ENCODE measurements at places on chromosomes 7 and 10. TPM values are rescaled to one million over a fixed set of nuclear protein-coding genes. Genes with fewer than 3 reads are reported as not detected.

Gene COL1A2
- 401 TPM for total RNA-seq

Gene OR6V1
- not detected for total RNA-seq

Gene UNCX
- total RNA-seq, result not detected

Gene RRP12
- 38.6 TPM for total RNA-seq

DNA sequence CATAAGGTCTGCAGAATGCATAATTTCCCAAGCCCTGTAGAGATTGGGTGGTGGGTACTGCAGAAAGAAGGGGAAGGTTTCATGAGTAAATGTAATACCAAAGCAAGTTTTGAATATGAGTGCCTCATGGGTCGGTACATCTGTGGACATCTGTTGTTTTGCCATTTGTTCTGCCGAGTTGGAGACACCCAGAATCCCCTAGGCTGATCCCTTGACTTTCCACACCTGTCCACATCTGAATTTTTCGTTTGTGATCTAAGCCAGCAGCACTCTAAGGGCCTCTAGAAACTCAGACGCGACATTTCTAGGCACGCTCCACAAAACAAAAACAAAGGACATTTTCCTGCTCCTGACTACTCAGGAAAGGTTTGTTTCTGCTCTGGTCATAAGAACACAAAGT lies 11.7 kb upstream of the SLF2 start:
- no peak for DNase-seq

- no peak for DNase-seq
Measured at GRCh38 chr10:50490241-50490640, 133.5 kb downstream of the SGMS1 start.

- DNase-seq, result no peak
Measured at GRCh38 chr10:108360187-108360586, 1195.7 kb upstream of the SORCS1 start.

DNA sequence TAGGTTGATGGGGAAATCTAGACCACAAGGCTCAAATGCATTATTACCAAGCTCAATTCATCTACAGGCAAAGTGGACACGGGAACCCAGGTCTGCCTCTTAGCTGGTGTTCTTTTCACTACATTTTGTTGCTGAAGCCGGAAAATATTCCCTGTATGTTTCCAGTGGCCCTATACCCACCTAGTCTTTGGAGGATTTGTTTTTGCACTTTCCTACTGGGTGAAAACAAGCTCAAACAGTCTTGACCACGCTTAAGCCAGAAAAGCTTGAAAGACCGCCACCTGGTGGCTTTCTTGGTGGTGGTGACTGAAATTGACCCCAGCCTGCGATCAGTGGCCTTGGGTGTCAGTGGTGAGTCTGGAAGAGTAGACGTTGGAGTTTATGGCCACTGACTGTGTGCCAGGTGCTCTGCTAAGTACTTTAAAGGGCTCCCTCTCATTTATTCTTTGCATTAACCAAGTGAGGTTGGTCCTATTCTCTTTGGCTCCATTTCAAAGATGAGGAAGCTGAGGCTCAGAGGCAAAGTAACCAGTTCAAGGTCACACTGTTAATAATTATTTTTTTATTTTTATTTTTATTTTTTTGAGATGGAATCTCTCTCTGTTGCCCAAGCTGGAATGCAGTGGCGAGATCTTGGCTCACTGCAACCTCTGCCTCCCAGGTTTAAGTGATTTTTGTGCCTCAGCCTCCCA lies 11.1 kb upstream of the CRTAC1 start:
- DNase-seq, result no peak

DNA sequence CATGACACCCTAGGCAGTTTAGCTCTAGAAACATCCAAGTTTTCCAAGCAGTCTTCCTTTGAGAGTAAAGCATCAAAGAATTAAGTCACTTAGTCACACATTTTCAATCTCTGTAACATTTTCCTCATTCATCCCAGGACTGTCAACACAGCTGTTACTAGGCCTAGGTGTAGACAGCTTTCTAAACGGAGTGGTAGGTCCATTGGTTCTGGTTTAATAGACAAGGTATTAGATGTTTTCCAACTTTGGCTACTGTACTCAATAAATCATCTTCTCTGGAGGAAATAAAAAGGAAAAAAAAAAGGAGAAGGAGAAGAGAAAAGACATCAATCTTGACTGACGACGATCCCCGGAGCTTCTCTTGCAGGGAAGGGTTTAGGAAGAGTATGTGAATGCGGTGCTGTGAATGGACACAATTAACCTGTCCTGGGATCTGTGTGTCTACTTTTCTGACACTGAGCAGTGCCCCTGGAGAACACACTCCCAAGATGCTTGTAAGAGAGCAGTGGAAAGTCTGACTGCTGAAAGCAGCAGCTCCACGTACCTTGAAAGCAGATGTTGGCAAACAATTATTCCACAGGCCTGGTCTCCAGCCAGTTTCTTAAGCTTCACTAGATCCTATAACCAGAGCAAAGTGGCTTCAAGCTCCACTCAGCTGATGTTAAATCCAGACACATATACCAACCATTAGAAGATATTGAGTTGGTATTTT lies 59.1 kb downstream of the CXCL12 start:
- no peak for DNase-seq

DNA sequence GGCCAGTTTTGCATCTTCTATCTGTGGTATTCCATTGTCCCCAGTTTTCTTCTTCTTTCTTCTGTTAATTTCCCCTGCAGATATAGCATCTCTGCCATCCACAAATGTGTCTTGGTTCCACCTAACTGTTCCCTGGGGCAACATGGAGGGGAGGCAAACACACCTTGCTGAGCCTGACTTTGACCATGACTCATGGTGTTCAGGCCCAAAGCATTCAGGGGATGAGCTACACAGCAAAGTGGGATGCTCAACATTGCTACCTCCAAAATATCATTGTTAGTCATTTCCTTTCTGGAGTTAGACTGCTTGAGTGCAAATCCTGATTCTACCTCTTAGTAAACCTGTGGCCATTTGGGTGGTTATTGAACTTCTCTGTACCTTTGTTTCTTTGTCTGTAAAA lies 542.7 kb downstream of the LRMDA start:
- DNase-seq, result no peak

- no peak for DNase-seq
Measured at GRCh38 chr10:124763267-124763666, 19.1 kb upstream of the FAM53B start.

DNA sequence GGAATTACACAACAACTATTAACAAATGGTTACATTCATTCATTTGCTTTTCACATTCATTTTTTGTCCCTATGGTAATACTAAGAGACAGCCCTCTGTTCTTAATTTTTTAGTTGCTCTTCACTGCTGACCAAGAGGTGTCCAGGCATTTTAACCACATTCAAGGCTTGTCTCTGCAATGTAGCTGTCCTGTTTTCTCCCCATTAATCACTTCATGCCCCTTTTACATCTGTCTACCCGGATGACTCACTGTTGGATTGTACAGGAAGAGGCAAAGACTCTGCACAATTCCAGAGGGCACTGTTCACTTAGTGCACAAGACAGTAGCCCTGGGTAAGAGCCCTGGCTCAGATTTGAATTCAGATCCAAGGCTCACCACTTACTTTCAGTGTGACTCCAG lies 168.5 kb downstream of the NOC3L start:
- DNase-seq, result no peak

DNA sequence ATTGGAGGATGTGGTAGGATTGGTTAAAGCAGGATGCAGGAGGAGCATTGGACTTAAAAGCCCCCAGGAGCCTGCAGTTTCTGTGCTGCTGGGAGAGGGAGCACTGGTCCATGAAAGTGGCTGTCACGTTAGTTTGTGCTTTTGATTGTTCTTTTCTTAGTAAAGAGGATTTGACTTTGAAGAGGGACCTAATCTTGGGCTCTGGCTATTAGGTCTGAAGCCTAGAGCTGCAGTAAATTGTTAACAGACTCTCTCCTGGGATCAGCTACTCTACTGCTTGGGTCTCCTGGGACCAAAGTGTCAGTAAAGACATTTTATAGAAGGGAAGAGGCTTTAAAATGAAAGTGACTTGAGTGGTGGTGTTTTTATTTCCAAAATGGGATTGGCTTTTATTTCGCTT lies 3.7 kb downstream of the ZFYVE27 start:
- no peak for DNase-seq

- no peak for DNase-seq
Measured at GRCh38 chr10:6458814-6459213, 121.3 kb downstream of the PRKCQ start.

- DNase-seq, result no peak
Measured at GRCh38 chr7:158759749-158760444, 55.3 kb upstream of the NCAPG2 start.

- DNase-seq, result no peak
Measured at GRCh38 chr7:151652111-151652510, 132.4 kb upstream of the RHEB start.
